ENCODE measurements at places on chromosomes 16 and 17. TPM values are rescaled to one million over a fixed set of nuclear protein-coding genes. Genes with fewer than 3 reads are reported as not detected.

The MYO15A gene
- 1.3 TPM for total RNA-seq

DNA sequence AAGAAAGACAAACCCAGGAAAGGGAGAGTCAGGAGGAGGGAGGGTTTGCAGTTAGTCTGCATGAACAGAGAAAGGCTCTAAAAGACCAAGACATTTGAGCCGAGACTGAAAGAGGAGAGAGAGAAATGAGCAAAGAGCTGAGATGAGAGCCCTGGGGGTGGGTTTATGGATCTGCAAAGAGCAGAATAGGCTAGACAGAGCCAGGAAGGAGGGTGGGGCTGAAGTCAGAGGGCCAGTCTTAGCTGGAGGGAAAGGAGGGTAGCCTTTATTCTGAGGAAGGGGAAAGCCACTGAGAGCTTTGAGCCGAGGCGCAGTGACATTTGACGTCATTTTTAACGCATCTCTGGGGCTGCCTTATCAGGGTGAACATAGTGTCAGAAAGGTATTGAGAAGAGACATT, 85.7 kb upstream of the CDH13 start:
- DNase-seq = no peak

The MMD gene
- total RNA-seq = 146 TPM

- no peak for DNase-seq
These were observed 47.4 kb upstream of the CACNG3 start for GRCh38 chr16:24208710-24209109.

DNA sequence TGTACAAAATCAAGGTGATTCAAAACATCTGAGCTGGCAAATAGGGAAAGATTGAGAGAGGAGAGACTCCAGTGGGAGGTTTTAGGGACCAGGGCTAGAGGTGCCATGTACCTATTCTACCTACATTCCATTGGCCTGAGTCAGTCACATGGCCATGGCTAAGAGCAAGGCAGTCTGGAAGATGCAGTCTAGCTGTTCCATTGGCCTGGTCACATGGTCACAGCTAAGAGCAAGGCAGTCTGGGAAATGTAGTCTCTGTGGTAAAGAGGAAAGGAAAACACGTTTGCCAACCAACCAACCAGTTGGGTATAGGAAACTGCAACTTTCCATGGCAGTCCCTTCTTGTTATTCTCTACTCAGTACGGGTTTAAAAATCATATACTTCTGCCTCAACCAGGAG, 369.1 kb downstream of the XYLT1 start:
- no peak for DNase-seq

DNA sequence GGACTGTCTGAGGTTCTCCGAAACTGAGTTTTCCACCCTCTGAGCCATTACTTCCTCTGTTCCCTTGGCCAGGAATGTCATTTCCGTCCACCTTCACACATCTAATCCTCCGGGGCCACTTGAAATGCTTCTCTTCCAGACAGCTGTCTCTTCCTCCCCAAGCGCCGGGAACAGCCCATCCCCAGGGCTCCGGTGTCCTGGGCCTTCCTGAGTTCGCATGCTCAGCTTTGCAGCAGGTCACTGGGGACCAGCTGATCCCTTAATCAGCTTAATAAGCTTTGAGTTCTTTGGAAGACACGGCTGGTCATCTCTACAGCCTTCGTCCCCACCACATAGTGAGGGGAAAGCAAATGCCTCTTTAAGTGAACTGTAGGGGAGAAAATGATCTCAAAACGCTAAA, 123.4 kb downstream of the DYNLRB2 start:
- DNase-seq = no peak

GRCh38 chr17:58703137-58703915, 10.9 kb downstream of the RAD51C start:
- no peak for DNase-seq

DNA sequence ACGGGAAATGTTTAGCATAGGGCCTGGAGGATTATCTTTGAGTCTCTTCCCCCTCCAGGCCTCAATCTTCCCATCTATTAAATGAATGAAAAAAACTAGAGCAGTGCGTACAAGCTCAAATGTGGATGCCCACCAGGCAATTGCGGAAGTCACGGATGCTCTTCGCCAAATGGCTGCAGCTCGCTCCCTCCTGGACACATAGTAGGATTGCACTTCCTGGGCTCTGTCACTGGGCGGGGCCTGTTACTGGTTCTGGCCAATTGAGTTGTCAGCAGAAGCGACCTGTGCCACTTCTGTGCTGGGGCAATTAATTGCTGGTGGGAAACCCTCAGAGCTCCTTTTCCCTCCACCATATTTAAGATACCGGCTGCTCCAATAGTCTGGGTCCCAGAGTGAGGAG, 168.2 kb upstream of the IRX6 start:
- DNase-seq = no peak

GRCh38 chr17:40541873-40542557, 23.3 kb downstream of the CCR7 start:
- DNase-seq = no peak

- DNase-seq = no peak
These were observed 23.9 kb downstream of the ACLY start for GRCh38 chr17:41894791-41895331.

The WNK4 gene
- 2.2 TPM for total RNA-seq

The ZDHHC1 gene
- 9.3 TPM for total RNA-seq

DNA sequence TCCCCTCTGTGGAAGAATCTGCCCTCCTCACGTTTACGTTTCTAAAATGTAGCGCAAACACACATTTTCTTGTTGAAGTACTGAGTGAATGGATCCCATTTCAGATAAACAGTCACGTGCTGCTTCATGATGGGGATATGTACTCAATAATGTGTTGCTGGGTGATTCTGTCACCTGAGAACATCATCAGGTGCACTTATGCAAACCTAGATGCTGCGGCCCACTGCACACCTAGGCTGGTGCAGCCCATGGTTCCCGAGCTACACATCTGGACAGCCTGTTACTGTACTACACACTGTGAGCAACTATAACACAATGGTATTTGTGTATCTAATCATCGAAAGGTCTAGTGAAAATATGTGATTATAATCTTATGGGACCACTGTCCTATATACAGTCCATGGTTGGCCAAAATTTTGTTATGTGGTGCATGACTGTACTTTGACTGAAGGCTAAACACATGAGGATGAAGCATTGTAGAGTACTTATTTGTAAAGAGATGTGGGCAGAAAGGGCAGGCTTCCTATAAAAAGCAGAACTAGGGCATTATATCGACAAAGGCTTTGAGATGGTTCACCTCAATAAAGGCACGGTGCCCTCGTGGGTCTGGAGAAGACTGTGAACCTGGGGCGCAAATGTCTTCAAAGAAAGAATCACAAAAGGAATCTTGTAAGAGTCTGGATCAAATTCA, 26.3 kb downstream of the MARF1 start:
- DNase-seq = no peak

The CLEC18A gene
- total RNA-seq = 2.7 TPM

The MATCAP1 gene
- 14.7 TPM for total RNA-seq

The SMTNL2 gene
- 2.9 TPM for total RNA-seq

- no peak for DNase-seq
These were observed 911.6 kb upstream of the EEF2KMT start for GRCh38 chr16:6009151-6009550.

DNA sequence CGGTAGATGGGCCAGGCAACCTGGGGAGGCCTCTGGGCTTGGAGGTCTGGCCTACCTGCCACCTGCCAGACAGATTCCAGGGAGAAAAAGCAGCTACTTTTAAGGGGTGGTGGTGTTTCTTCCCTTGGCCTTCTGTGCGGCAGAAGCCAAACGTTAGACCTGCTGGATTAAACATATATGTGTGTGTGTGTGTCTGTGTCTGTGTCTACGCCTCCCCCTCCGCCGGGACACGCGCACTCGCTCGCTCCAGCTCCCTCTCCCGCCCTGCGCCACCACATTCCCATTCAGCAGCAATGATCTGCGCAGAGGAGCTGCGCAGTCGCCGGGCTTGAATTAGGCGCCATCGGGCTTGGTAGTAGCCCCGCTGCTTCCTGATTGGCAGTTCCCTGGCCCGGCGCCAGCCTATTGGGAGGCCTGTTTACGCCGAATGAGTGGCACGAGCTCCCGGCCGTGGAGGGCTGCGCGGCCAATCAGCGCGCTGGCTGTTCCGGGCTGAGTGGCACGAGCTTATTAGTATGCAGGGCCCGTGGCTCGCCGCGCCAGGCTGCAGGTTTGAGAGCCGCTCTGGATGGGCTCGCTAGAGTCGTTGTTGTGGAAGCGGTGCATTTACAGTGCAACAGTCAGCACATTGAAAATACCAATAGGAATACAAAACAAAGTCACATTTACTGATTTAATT, at the start of gene BAHCC1:
Gene BAHCC1 (plus strand): TSS at position 537 of the 679 bp plus-strand sequence. CDS start 4,283 bp downstream, outside the sequence.
- peak; percentile 100 for DNase-seq

The ITGAL gene
- 3.0 TPM for total RNA-seq

The POLDIP2 gene
- total RNA-seq = 62.7 TPM

- DNase-seq = no peak
These were observed 41.1 kb upstream of the MMD start for GRCh38 chr17:55462711-55463110.

Data from omental fat pad (tissue), 4 donors.